ENCODE measurements at places on chromosomes 11 and 22. TPM values are rescaled to one million over a fixed set of nuclear protein-coding genes. Genes with fewer than 3 reads are reported as not detected.

The APOL5 gene
- total RNA-seq = not detected

The HIPK3 gene
- total RNA-seq = 16.7 TPM

The TRIM29 gene
- 22.2 TPM for total RNA-seq

The UPK3A gene
- not detected for total RNA-seq

The OR6T1 gene
- not detected for total RNA-seq

The DKK3 gene
- total RNA-seq = 18.4 TPM

The TEAD1 gene
- total RNA-seq = 84.1 TPM

The DDI1 gene
- not detected for total RNA-seq

The GLYATL2 gene
- not detected for total RNA-seq

The NLRP14 gene
- not detected for total RNA-seq

The ARVCF gene
- total RNA-seq = 2.1 TPM

The EMID1 gene
- 0.23 TPM for total RNA-seq

The DEUP1 gene
- total RNA-seq = not detected

The OR10A2 gene
- not detected for total RNA-seq

The NTM gene
- not detected for total RNA-seq

The KCTD21 gene
- 7.6 TPM for total RNA-seq

The ACAT1 gene
- 86.0 TPM for total RNA-seq

The NEFH gene
- total RNA-seq = 0.05 TPM

The DEPDC7 gene
- 7.7 TPM for total RNA-seq

The RCE1 gene
- total RNA-seq = 54.3 TPM

The SCUBE1 gene
- total RNA-seq = 0.31 TPM

The RPUSD4 gene
- 16.6 TPM for total RNA-seq

The HTR3B gene
- total RNA-seq = not detected

The F2 gene
- 2.2 TPM for total RNA-seq

The PRRG4 gene
- total RNA-seq = 1.8 TPM

The ASRGL1 gene
- 10.2 TPM for total RNA-seq

The PYGM gene
- total RNA-seq = 0.32 TPM

The DEFB131B gene
- total RNA-seq = not detected

The KCNK7 gene
- total RNA-seq = 0.29 TPM

The COX8A gene
- 1,054 TPM for total RNA-seq

The SHISAL1 gene
- 4.1 TPM for total RNA-seq

All from A549 treated with GW870086 at 1 μM for 4 hours (cell line).